ENCODE measurements at places on chromosomes 5 and 9.

DNA sequence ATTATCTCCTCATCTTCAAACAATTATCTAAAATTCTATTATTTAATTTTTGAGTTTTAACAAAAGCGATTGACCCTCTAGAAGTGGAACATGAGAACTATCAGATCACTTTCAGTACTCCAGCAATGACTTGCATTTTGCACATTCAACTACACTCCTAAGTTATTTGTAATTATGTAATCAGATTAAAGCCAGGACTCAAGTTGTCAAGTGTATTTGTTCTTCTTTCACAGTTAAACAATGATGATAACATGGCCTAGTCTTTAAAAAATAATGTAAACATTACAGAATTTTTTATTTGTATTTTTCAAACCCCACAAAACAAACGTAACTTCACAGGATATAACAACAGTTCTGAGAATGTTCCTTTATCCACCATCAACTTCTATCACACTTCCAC, 2148.9 kb upstream of the ACO1 start:
- DNase-seq = no peak

DNA sequence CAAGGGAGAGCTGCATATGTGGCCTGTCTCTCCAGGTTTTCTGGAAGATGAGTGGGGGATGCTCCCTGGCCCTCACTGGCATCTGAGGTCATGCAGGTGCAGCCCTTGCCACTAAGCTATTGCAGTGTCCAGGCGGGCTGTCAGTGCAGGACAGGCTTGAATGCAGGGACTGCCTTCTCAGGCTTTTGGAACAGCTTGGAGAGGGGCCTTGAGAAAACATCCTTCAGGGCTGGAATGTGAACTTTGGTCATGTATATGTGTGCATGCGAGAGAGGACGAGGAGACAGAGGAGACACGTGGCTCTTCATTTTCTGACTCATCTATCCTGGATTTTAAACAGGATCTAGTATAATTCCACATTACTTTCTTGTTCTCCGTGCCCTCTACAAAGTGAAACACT, 90.3 kb downstream of the MACROH2A1 start:
- DNase-seq = no peak

DNA sequence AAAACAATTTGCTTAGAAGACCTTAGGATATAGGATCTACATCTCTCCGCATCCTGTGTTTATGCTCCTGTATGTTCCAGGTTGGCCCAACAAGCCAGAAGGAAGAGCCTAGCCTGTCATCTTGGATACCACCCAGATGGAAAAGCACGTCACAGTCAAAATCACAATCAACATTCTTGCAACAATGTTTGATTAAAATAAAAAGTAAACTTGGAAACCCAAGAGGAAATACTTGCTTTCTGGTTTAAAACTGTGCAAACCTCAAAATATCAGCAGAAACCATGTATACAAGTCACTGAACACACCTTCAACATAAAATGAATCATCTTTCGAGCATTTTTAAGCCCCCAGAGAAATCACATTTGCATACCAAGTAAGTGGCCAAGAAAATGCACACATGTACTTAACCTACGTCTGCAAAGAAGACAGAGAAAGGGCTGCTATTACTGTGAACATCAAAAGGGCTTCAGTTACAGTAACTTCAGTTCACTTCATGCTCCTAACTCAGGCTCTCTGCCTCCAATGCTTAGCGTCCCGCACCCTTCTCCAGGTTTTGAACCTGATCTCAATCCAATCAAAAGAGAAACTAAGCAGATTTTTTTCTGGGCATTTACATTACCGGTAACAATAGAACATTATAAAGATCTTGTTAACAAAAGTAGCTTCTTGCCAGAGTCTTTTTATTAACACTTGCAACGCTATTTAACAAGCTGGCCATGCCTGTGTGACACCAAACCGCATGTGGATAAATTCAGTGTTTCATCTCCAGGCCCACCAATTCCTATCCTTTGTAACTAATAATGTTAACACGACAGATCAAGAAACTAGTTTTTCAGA, 1.3 kb downstream of the ENC1 start:
- DNase-seq = no peak

DNA sequence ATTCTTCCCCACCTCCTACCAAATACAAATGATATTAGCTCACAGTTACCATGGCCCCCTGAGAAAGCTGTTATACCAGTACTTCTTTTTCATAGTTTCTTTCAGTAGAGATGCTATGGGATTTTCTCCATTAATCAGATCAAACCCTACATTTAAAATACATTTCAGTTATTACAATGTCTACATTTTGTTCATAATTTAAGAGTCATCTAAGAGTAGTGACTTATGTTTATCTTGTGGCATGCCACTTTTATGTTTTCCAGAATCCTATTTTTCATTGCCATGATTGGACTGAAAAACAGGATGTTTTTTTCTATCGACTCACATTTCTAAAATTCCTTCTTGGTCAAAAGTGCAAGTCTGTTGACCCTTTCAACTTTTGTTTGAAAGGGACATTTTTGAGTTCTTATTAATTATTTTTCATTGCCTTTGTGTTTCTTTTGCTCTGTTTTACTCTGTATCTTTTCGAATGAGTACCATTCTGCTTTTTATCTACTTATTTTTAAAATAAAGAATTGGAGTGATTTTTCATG, 77.4 kb upstream of the ANXA1 start:
- DNase-seq = no peak

GRCh38 chr9:135198586-135199285, 111.3 kb downstream of the OLFM1 start:
- no peak for DNase-seq

- no peak for DNase-seq
These were observed 17.3 kb upstream of the XPA start for GRCh38 chr9:97714435-97714834.

DNA sequence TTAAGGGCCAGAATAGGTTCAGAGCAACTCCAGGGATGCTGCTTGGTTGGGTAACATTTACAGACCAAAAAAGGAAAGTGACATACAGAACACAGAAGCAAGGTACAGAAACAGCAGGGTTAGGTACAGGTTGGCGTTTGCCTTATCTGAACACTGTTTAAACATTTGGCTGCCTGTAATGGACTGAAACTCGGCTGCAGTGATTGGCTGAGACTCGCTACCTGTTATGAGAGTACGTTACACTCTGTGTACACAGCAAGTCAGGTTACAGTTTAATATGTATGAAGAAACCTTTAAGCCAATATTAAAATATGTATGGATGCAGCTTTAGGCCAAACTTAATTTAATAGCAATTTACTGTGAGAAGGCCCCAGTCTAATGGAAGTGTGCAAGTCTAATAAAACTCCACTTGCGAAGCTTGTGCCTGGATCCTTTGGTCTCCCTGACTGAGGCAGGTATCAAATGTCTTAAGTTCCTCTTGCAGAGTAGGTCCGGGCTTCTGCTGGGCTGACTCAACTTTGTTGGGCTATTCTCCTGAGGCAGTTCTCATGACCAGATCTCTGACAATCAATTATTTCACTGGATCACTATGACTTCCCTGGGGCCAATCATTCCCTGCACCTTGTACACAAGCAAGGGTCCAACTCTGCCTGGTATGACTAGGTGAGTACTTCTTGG, 204.9 kb downstream of the ZNF462 start:
- DNase-seq = no peak

DNA sequence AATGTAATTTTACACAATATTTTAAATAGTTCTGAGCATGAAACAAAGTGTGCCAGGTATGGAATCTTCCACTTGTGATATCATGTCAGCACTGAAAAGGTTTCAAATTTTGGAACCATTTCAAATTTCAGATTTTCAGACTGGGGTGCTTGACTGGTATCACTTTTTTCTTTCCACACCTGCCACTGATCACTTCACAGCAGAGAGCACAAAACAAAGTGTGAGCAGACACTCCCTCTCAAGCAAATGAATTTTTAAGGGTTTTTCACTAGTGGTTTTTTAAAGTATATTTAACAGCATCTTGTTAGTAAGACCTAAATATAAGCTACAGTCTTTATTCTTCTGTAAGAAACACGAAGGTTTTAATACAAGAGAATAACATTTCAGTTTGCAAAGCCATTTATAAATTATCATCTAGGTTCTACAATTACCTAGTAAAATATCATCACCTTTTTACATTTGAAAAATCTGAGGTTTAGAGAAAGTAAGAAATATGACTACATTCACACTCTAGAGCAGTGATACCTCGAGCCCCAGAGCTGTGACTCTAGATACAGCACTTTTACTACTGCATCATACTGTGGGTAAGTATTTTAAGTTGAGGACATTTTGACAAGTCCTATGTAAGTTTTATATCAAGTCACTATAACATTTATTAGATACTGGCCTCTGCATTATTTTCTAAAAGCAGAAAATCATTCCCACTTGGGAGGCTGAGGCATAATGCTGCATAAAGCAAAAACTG, 14.6 kb downstream of the GOLPH3 start:
- DNase-seq = no peak

GRCh38 chr5:36301858-36302603, at the start of gene RANBP3L:
Gene RANBP3L (minus strand): TSS chr5:36301902. CDS start chr5:36301416, 486 bp downstream.
- DNase-seq = peak; percentile 46

- DNase-seq = peak; percentile 45
These were observed 59.2 kb downstream of the HSD17B3 start for GRCh38 chr9:96242811-96243210.

DNA sequence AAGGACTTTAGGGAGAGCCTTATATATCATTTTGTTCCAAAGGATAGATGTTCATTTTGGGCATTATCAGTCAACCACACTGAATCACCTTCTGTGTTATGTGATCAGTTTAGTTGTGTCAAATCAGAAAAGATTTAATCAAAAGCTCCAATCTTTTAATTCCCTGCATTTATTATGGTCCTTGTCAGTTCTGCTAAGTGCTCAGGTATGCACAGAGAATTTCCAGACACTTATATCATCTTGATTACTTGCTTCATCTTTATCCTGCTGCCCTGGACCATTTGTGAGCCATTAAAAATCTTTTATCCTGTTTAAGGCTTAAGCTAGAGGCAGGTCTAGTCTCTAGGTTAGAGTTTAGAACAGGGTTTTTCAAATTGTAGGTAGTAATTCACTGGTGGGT, 179.1 kb downstream of the CWC27 start:
- no peak for DNase-seq

- no peak for DNase-seq
These were observed 395.8 kb downstream of the KDM4C start for GRCh38 chr9:7153566-7153965.

DNA sequence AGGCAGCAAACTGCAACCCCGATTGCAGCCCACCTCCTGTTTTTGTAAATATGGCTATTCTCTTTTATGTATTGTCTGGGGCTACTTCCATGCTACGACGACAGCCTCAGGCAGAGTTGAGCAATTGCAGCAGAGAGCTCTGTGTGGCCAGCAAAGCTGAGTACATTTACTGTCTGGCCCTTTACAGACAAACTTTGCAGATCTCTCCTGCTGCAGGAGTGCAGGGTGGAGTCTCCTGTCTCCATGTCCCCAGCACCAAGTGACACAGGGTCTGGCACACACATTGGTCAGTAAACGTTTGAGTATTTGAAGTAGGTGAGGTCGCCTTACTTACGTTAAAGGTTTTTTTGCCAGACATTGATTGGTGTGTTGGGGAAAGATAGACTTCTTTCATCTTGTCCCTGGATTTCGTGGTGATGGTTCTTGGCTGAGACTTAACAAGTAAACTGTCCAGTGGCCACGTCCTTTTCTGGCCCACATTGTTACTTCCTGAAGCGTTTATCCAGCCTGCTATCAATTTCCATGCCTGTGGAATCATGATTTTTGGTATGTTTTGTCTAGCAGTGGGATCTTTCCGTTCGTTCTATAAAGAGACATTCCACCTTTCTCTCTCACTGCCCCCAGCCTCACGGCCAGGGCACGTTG, 27.2 kb downstream of the PRRC2B start:
- DNase-seq = no peak

- DNase-seq = no peak
These were observed 63.7 kb upstream of the IER5L start for GRCh38 chr9:129241725-129242124.

- DNase-seq = no peak
These were observed 300.3 kb downstream of the ZNF608 start for GRCh38 chr5:124446120-124446519.

GRCh38 chr9:27347889-27348288, 50.9 kb upstream of the EQTN start:
- DNase-seq = no peak

- no peak for DNase-seq
These were observed 184.7 kb upstream of the PPP1R26 start for GRCh38 chr9:135294836-135295235.

GRCh38 chr5:33999978-34000377, 7.9 kb downstream of the AMACR start:
- no peak for DNase-seq

GRCh38 chr5:117161718-117162335, 587.2 kb upstream of the SEMA6A start:
- no peak for DNase-seq

- DNase-seq = no peak
These were observed 217.2 kb downstream of the DAB2IP start for GRCh38 chr9:121868626-121869025.

DNA sequence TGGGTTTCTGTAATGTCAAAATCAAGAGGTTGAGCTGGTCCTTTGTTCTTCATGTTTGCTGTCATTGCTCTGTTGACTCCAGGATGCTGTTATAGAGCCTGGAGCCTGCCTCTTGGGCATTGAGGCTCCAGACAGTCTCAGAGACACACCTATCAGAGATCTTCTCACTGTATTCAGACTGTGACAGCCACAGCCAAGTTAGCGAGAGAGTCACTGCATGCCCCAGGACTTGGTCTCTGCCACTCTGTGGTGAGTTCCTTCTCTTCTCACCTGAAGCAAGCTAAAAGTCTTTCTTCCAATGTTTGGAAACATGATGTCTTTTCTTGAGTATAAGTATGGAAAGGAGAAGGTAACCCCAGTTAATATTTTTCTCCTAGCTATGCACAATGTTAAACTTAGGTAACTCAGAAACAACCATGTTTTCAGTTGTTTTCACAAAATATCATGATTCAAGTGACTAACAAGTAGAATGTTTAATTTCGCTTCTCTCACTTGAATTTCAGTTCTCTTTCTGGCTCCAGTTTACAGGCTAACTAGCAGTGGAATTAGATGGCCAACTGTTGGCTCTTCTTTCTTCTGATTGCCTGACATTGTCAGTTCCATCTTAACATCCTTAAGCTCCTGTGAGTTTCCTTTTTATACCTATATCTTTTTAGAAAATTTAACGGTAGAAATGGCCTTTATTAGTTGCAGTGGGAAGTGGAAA, 20.6 kb upstream of the ZFYVE16 start:
- no peak for DNase-seq

- no peak for DNase-seq
These were observed 32.9 kb upstream of the GOLGA1 start for GRCh38 chr9:124973807-124974206.

- DNase-seq = no peak
These were observed 46.0 kb upstream of the FSTL4 start for GRCh38 chr5:133658327-133658726.

DNA sequence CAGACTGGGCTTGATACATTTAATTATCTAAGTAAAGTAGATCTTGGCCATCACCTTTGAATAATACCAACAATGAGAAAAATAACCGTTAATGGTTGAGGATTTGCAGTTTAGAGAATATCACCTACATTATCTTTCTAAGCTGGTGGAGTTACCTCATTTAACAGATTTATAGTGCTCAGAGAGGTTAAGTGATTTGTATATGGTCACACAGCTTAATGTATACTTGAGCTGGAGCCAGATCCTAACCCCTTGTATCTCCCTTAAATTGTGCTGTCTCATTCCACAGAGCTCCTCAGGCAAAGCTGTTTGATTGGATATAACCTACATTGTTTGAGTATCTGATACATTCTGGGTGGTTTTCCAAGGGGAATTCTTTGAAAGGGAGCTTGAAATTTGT, 57.8 kb downstream of the INSYN2B start:
- DNase-seq = no peak

- no peak for DNase-seq
These were observed 487.7 kb downstream of the SEMA5A start for GRCh38 chr5:9058161-9058560.

- DNase-seq = peak; percentile 37
These were observed 46.5 kb downstream of the AUH start for GRCh38 chr9:91315191-91315590.

Data from thyroid gland (tissue), 4 donors.